Activated CD4-positive, alpha-beta T cell treated with anti-CD3 and anti-CD28 coated beads, Interleukin-2, Interleukin-6, amounts not matched to agents 100 ng/mL and 50 ng/mL, durations not matched to agents 16 hours and 8 hours (primary cell): ENCODE measurements at places on chromosomes 2 and 18.

DNA sequence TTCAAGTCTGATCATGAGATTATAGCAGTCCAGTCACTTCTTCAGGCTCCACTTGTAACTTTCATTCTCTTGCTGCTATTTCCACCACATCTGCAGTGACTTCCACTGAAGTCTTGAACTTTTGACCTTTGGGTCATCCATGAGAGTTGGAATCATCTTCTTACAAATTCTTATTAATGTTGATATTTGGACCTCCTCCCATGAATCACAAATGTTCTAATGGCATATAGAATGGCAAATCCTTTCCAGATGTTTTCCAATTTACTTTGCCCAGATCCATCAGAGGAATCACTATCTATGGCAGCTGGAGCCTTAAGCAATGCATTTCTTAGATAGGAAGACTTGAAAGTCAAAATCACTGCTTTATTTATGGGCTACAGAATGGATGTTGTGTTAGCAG is 159.4 kb downstream of the LTBP1 start:
- DNase-seq = no peak

- no peak for DNase-seq
Observed at GRCh38 chr2:235515821-235516220, 22.0 kb downstream of the AGAP1 start.

DNA sequence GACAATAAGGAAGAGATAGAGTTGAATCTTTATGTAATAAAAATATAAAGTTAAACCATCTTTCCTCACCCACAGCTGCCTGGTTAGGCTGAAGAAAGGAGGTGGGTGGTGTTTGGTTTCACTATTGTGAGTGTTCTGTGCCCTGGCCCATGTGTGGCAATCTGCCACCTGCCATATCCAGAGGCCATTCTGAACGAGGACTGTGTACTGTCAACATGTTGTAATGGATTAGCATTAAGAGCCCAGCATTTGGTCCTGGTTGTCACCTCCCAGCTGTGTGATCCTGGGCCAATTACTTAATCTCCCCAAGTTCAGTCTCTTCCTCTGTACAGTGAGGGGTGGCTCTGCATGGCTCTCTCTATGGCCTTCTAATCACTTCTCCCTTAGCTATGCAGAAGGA is 118.2 kb upstream of the SEC11C start:
- no peak for DNase-seq

GRCh38 chr2:111202266-111203040 is 81.7 kb downstream of the BCL2L11 start:
- peak; percentile 16 for DNase-seq

DNA sequence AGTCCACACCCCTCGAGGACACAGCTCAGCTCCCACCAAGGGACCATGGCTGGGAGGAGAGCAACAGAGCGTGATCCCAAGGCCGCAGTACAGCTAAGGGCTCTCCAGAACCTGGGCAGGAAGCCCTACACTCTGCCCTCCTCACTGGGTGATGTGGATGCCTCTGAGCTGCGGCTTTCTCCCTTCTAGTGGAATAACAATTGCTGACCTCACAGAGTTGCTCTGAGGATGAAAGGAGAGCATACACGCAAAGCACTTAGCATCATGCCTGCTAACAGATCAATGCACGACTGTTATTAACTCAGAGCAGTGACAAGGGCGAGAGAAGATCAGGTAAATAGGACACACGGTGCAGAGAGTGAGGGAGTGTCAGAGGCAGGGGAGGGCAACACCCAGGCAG is 74.2 kb downstream of the ZFP36L2 start:
- no peak for DNase-seq

GRCh38 chr18:51568151-51568550 is 370.7 kb upstream of the MEX3C start:
- DNase-seq = no peak

DNA sequence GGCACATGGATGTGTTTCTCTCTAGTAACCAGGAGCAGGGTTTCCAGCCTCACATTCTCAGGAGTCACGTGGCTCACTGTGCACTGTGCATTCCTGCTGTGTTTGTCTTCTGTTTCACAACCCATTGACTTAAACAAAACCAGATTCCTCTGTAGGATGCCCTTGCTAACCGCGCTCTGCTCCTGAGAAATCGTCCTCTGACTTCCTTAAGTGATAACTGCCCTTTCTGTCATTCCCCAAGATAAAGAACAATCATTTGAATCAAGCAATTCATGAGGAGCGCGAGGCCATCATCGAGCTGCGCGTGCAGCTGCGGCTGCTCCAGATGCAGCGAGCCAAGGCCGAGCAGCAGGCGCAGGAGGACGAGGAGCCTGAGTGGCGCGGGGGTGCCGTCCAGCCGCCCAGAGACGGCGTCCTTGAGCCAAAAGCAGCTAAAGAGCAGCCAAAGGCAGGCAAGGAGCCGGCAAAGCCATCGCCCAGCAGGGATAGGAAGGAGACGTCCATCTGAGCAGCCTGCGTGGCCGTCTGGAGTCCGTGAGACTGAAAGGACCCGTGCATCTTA is 60.2 kb downstream of the RALBP1 start:
- no peak for DNase-seq

DNA sequence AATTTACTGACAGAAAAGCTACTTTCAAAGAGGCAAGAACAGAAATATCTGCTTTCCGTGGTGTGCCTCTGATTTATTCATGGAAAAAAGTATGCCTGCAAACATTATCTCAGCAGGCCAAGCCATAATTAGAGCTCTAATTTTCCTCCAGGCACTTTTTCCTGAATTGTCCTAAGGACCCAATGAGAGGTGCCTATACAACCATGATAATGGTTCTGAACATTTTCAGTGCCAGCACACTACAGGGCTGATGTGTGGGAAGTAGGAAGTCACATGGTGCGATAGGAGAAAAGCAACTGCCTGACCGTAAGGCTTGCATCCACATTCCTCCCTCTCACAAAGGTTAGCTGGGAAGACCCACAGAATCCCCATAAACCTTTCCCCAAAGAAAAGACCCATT is 45.9 kb upstream of the EGR4 start:
- no peak for DNase-seq

- no peak for DNase-seq
Observed at GRCh38 chr2:68317971-68318913, 1.5 kb downstream of the CNRIP1 start.

DNA sequence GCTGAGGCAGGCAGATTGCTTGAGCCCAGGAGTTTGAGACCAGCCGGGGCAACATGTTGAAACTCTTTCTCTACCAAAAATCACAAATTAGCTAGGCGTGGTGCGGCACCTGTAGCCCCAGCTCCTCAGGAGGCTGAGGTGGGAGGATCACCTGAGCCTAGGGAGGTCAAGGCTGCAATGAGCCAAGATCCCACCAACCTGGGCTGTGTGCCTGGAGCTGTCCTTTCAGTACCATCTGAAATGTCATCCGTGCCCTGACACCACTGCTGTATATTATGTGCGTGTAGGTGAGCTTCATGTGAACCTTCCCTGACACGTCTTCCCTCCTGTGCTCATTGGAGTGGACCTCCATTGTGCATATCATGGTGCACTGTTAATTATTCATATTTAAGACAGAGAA is 84.8 kb upstream of the HNRNPA3 start:
- no peak for DNase-seq

DNA sequence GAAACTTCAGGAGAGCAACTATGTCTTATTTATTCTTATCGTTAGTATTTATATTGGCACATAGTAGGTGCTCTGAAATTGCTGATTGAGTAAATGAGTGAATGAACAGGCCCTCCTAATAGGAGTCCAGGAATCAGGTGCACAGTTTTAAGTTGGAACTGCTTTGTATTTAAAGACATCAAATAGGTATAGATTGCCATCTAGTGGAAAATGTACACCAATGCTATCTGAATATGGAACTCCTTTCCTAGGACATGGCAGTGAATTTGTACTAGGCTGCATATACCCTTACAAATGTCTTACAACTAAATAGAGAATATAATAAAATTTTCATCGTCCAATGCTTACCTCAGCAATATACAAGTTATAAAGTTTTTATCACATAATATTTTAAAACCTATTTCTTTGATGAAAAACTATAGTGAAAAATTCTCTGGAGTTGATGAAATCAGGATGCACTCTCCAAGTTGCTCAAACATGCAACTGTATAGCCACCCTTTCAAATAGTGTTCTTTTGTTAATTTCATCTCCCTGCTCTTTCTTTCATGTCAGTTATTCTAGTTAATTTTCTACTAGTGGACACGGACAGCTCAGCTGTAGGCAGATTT is 318.9 kb upstream of the SYT4 start:
- DNase-seq = peak; percentile 11

DNA sequence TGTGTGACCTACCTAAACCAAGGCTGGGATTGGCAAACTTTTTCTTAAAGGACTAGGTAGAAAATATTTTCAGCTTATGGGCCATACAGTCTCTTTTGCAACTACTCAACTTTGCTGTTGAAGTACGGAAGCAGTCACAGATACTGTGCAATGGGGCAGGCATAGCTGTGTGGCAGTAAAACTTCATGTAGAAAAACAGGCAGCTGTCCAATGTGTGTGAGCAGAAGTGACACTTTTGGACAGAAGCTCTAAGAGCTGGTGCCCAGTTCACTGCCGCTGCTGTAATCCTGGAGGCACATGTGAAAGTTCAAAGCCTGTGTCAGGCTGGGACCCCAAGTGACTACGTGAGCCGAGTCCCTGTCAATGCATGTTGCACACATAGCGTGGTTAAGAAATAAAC is 46.7 kb downstream of the MAPK4 start:
- DNase-seq = no peak

- peak; percentile 76 for DNase-seq
Observed at GRCh38 chr2:48343571-48344440, 186.1 kb upstream of the STON1 start.

GRCh38 chr2:218276986-218277755 is 6.9 kb downstream of the PNKD start:
- DNase-seq = no peak

DNA sequence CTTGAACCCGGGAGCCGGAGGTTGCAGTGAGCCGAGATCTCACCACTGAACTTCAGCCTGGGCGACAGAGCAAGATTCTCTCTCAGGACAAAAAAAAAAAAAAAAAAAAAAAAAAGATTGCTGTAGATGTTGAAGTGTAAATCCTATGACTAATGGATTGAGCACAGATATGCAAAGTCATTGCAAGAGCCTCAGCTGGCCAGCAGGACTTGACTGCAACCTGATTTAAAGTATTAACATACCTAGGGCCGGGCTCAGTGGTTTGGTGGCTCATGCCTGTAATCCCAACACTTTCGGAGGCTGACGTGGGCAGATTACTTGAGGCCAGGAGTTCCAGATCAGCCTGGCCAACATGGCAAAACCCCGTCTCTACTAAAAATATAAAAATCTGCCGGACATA is 103.4 kb upstream of the MSH2 start:
- DNase-seq = no peak

DNA sequence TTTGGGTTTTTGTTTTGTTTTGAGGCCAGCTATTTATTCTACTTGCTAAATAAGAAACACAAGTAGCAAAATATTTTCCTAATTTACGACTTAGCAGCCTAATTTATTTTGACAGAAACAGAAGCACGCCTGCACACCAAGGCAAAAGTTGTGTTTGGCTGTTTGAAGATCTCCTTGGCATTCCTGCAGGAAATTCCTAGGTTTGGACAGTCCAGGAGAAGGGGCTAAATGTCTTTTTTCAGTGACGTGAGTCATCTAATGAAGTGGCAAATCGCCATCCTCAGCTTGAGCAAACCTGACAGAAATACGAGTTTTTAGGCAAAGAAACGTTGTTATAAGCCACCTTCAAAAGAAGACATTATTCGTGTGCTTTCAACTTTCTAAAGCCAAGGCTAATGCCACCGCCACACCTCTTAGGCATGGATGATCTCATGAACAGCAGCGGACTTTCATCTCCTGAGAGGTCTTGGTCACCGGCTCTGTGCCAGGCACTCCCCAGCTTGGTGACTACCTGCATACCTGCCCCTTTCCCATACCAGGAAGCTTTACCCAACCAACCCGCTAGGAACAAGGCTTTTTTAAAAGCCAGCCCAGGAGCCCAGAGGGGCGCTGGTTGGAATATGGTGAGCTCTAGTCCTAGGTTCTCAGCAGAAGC is 30.9 kb downstream of the STK39 start:
- no peak for DNase-seq

- no peak for DNase-seq
Observed at GRCh38 chr2:100193291-100193710, 50.9 kb upstream of the AFF3 start.

GRCh38 chr18:5059696-5060032 is 137.4 kb downstream of the AKAIN1 start:
- DNase-seq = no peak

DNA sequence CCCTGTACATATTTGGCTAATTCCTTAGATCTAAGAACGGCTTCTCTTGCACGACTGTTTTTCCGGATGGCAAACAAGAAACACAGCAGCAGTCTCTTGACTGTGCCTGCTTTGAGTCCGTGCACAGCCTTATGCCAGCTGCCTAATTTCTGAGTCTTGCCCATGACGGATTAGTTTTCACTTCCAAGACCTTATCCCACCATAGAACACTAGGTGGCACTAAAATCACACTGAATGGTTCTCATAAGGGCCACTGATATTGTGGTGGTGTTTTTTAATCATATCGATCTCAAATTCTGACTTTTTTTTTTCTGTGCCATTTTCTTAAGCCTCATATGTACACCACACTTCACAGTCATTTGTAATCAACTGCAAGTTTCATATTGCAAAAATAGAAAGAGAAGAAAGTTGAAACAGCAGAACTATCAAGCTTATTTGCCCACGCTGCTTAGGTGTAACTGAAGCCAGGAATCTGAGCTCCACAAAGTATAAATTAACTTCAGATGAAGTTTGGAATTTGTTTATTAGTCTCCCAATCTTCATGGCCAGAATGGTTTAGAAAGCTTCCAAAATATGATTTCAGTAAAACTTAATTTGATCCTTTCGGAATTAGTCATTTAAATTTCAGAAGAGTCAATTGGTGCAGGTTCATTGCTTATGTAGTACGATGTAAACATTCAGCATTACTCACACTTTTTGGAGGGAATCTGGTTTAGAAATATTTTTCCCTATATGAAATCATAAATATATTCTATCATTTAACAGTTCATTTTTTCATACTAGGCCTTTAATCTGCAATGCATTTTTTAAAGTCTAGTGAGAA is 45.5 kb upstream of the SCN7A start:
- peak; percentile 62 for DNase-seq
